ENCODE measurements at places on chromosomes 3 and 15.

- DNase-seq, result no peak
Observed at GRCh38 chr3:189529468-189529867, 101.7 kb upstream of the TP63 start.

DNA sequence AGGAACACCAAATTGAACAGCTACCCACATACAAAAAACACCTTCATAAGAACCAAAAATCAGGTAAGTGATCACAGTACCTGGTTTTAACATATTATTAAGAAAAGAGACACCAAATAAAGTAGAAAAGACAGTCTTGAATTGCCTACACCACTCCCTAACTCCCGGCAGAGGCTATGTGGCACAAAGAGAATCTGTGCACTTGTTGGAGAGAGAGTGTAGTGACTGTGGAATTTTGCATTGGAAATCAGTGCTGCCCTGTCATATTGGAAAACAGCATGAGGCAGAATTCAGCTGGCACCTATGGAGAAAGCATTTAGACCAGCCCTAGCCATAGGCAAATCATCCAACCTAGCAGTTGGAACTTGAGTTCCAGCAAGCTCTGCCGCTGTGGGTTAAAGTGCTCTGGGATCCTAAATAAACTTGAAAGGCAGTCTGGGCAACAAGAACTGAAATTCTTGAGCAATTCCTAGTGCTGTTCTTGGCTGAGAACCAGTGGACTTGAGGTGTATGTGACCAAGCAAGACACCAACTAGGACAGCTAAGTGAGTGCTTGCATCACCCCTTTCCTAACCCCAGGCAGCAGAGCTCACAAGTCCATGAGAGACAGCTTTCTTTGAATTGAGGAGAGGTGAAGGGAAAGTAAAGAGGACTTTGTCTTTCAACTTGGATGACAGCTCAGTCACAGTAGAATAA lies 969.6 kb upstream of the ALCAM start:
- no peak for DNase-seq

- no peak for DNase-seq
Observed at GRCh38 chr15:23773093-23773492, 86.0 kb upstream of the NDN start.

DNA sequence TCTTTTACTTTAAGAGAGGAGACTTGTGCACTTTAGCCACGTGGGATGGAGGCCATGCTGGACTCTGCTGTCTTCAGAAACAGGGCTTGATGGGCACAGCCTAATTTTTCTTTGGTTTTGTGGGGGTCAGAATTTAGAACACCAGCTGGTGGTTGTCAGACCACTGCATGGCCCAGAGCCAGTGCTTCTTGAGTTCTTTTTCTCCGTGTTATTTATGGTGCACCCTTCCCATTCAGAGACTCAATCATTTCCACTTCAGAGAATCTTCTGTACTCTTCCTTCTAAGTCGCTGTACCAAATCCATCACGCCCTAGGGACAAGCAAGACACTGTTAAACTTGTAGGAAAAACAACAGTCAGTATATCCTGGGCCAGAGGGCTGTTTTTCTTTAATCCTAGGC lies 20.1 kb downstream of the PRR23A start:
- DNase-seq, result no peak
